ENCODE measurements at places on chromosomes 2 and 18. TPM values are rescaled to one million over a fixed set of nuclear protein-coding genes. Genes with fewer than 3 reads are reported as not detected.

ITGA6 gene
- 116 TPM for polyA plus RNA-seq

COL4A4 gene
- polyA plus RNA-seq: 41.4 TPM

RBM43 gene
- polyA plus RNA-seq: 11.8 TPM

POTEI gene
- 0.19 TPM for polyA plus RNA-seq

ZNF804A gene
- polyA plus RNA-seq: 1.8 TPM

HOXD1 gene
- 12.4 TPM for polyA plus RNA-seq

SCN1A gene
- 0.39 TPM for polyA plus RNA-seq

TMEFF2 gene
- 9.0 TPM for polyA plus RNA-seq

ITGB1BP1 gene
- 82.1 TPM for polyA plus RNA-seq

CRYGB gene
- not detected for polyA plus RNA-seq

CHRND gene
- 1.1 TPM for polyA plus RNA-seq

INHBB gene
- polyA plus RNA-seq: not detected

TAF1B gene
- polyA plus RNA-seq: 28.5 TPM

KCNJ3 gene
- 7.1 TPM for polyA plus RNA-seq

MYOM1 gene
- polyA plus RNA-seq: 8.6 TPM

CXCR2 gene
- polyA plus RNA-seq: 0.11 TPM

NLRC4 gene
- 0.90 TPM for polyA plus RNA-seq

METTL5 gene
- 48.4 TPM for polyA plus RNA-seq

TCF23 gene
- 0.78 TPM for polyA plus RNA-seq

IL1RL1 gene
- 0.42 TPM for polyA plus RNA-seq

CLEC4F gene
- polyA plus RNA-seq: not detected

GPR148 gene
- polyA plus RNA-seq: not detected

SLC25A12 gene
- polyA plus RNA-seq: 23.7 TPM

DCDC2C gene
- polyA plus RNA-seq: 0.32 TPM

STARD6 gene
- polyA plus RNA-seq: 0.82 TPM

ALK gene
- polyA plus RNA-seq: 0.35 TPM

LYPD6B gene
- 30.7 TPM for polyA plus RNA-seq
